Adrenal gland (tissue), 19 donors: ENCODE measurements at places on chromosomes 7 and 10. TPM values are rescaled to one million over a fixed set of nuclear protein-coding genes. Genes with fewer than 3 reads are reported as not detected.

Gene DDC
- 10.4 TPM for polyA plus RNA-seq

Gene PNLIPRP2
- polyA plus RNA-seq: not detected

Gene KIAA1217
- polyA plus RNA-seq: 20.8 TPM

Gene CRPPA
- polyA plus RNA-seq: 3.1 TPM

Gene GLI3
- 1.1 TPM for polyA plus RNA-seq

Gene PRSS37
- polyA plus RNA-seq: not detected

Gene PRKCQ
- polyA plus RNA-seq: 0.57 TPM

Gene AKR1C8
- polyA plus RNA-seq: not detected

Gene VDAC2
- polyA plus RNA-seq: 297 TPM

Gene UCMA
- polyA plus RNA-seq: not detected

Gene SEMA3E
- not detected for polyA plus RNA-seq

Gene PRKAR2B
- 30.4 TPM for polyA plus RNA-seq

Gene CALML3
- not detected for polyA plus RNA-seq

Gene TUBB8
- 0.72 TPM for polyA plus RNA-seq

Gene SRRM3
- polyA plus RNA-seq: 43.3 TPM

Gene GNAT3
- polyA plus RNA-seq: not detected

Gene HKDC1
- polyA plus RNA-seq: 0.04 TPM

Gene NAT16
- not detected for polyA plus RNA-seq

Gene AP1S1
- 35.4 TPM for polyA plus RNA-seq

Gene GJD4
- polyA plus RNA-seq: not detected

Gene PON2
- polyA plus RNA-seq: 112 TPM

Gene GPR158
- 0.64 TPM for polyA plus RNA-seq

Gene PRDX3
- polyA plus RNA-seq: 150 TPM

Gene ESYT2
- polyA plus RNA-seq: 57.6 TPM

Gene TRPV6
- 0.03 TPM for polyA plus RNA-seq

Gene PTN
- 11.6 TPM for polyA plus RNA-seq

Gene EMX2
- 0.51 TPM for polyA plus RNA-seq

Gene PNLIPRP1
- polyA plus RNA-seq: 0.88 TPM

Gene FRMD4A
- 13.1 TPM for polyA plus RNA-seq

Gene MYL10
- polyA plus RNA-seq: not detected

Gene TSPAN13
- polyA plus RNA-seq: 68.2 TPM

Gene GNGT1
- not detected for polyA plus RNA-seq

Gene SDK1
- 1.5 TPM for polyA plus RNA-seq

Gene PMS2
- polyA plus RNA-seq: 13.6 TPM

Gene GPC2
- polyA plus RNA-seq: 0.05 TPM

Gene AKR1B15
- not detected for polyA plus RNA-seq

Gene EPO
- not detected for polyA plus RNA-seq

Gene LLCFC1
- polyA plus RNA-seq: not detected

Gene LRRC17
- 2.7 TPM for polyA plus RNA-seq

Gene HYAL4
- polyA plus RNA-seq: not detected

Gene IFIT1B
- not detected for polyA plus RNA-seq

Gene LANCL2
- polyA plus RNA-seq: 10.5 TPM

Gene GIGYF1
- 5.4 TPM for polyA plus RNA-seq

Gene PIP
- polyA plus RNA-seq: not detected
